ENCODE measurements at places on chromosomes 13 and 19. TPM values are rescaled to one million over a fixed set of nuclear protein-coding genes. Genes with fewer than 3 reads are reported as not detected.

Gene RASL11A
- total RNA-seq: 6.4 TPM

Gene METTL21C
- not detected for total RNA-seq

Gene NANOS3
- total RNA-seq: not detected

Gene ACER1
- total RNA-seq: not detected

Gene LHFPL6
- total RNA-seq: 20.5 TPM

Gene WDR87
- not detected for total RNA-seq

Gene LAIR1
- not detected for total RNA-seq

Gene OR7G3
- not detected for total RNA-seq

Gene NLRP4
- total RNA-seq: not detected

Gene NALCN
- total RNA-seq: 4.9 TPM

Gene LRRC63
- total RNA-seq: not detected

Gene PGLYRP1
- total RNA-seq: not detected

Gene PSG6
- total RNA-seq: not detected

Gene WTIP
- total RNA-seq: 14.9 TPM
